ENCODE measurements at places on chromosomes 1 and 21.

GRCh38 chr1:154463512-154463990 is 38.5 kb upstream of the TDRD10 start:
- DNase-seq = peak; percentile 78

- no peak for DNase-seq
Measured at GRCh38 chr1:175864625-175865024, 121.2 kb upstream of the TNR start.

DNA sequence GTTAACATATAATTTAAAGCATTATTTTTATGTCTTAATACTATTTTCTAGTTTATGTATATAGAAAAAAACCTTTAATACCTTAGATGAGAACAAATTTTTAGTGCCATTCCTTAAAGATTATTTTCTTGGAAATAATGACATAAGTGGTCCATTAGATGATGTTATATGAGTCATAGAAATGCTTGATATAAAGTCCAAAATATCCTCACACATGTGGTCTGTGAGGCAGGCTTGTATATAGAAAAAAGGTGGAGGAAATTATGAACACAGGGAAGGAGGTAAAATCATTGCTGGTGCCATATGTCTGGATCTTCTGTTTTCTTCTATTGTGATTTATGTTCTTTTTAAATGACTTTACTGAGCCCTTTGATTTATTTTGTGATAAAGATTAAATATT is 79.3 kb downstream of the MAP3K7CL start:
- no peak for DNase-seq

DNA sequence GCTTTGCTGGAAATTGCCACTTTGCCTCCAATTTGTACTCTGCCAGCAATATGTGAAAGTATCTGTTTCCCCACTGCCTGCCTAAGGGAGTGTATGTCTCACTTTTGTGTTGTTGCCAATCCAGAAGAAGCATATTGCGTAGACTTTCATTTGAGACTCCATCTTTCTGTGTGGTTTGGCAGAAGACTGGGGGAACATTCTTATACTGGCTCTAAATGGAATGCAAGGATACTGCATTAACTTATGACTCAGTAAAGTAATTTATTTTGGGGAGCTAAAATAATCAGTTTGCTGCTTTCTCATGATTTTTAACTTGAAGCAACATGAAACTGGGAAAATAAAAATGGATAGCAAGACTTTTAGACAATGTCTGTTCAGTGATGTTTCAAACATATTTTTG is 107.7 kb upstream of the TMPRSS2 start:
- no peak for DNase-seq

DNA sequence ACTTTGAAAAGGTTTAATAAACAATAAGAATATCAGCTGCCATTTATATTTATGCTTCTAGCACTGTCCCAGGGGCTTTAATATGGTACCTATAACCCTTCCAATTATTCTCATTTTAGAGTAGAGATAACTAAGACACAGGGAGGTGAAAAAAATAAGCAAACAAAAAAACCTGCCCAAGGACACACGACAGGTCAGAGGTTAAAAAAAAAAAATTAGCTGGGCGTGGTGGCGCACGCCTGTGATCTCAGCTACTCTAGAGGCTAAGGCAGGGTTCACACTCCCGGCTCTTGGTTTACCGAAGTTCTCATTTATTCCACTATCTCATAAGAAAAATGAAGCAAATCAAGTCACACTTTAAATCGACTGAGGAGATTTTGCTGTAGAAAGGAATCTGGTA is 34.7 kb upstream of the CNN3 start:
- DNase-seq = no peak

DNA sequence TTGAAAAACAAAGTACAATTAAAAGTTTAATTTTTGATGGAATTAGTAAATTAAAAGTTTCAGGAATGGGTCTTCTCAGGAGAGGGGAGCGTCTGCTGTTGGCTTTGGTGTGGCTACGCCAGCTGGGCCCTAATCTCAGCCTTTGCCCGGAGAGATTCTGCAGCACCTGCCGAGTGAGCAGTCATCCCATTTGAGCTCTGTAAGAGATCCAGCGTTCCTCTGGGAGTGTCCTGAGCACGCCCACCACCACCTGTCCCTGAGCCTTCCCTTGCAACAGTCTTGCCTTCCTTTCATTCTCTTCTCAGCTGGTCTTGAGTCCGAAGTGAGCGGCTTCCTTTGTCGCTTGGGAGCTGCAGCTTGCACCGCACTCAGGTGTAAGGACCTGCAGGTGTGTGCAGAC is 263.1 kb downstream of the CAMTA1 start:
- no peak for DNase-seq

DNA sequence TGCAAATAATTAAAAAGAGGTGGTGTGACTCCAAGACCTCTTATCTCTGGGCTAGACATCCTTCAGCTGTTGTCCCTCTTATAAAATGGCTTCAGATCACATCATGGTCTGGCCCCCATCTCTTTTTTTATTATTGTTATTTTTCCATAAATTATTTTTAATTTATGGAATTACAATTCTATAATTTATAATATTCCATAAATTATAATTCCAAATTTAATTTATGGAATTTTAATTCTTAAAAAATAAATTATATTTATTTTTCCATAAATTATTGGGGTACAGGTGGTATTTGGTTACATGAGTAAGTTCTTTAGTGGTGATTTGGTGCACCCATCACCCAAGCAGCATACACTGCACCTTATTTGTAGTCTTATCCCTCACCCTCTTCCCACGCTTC is 65.9 kb upstream of the GJA5 start:
- DNase-seq = no peak

DNA sequence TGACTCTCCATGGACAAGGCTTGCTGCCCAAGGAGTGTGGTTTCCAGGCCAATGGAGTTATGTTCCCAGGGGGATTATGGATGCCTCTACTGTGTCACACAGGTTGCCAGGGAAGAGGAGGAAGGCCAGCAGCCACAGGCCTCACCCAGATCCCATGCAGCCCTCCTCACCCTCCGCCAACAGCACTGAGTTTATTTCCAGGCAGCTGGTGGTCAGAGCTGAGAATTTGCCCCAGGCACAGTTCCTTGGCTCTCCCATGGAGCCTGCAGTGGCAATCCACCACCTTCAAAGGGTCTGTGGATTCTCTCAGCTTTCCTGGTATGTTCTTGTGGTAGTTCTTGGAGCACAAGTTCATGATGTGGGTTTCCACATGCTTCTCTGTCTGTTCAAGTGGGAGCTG is 79.2 kb downstream of the NTNG1 start:
- no peak for DNase-seq

- DNase-seq = no peak
Measured at GRCh38 chr1:64983110-64983509, 16.8 kb upstream of the JAK1 start.

DNA sequence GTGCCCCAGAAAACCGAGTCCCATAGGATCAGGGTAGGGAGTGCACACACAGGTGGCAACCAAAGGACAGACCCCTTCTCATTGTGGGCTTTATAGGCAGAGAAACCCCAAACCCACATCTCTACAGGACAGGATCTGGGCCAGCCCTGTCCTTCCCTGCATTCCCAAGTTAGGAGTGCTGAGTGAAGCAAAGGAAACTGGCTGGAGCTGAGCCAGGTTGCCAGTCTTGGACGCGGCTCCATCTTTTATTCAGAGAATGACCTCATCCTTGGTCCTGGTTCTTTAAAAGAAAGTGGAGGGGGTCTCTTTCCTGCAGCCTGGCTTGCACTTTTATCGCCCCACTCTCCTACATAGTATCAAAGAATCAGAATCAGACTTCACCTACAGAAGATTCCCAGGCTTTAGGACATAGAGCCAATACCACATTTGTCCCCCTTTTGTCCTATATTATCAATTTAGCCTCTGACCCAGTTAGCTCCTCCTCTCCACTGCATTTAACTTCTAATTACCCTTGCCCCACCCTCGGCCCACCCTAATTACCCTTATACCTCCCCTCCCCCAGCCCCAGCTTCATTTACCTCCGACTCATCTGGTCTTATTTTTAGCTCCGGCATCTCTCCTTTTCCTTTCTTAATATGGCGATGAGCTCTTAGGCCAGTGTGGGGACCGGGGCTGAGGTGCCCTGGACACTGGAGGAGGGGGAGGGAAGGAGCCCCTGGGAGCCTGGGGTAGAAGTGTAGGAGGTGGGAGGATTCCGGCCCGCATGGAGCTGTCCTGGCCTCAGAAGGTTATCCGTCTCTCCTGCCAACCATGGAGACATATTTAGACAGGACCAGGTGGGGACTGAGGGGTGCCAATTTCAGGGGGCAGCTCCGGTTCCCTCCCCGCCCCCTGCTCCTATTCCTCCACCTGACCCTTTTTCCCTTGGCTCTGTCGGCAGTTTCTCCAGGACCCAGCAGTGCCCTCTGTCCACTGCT is at the start of gene CASQ1:
Gene CASQ1, plus strand, starts transcription at position 927 of the 977 bp plus-strand sequence. CDS start 177 bp downstream, outside the sequence.
- DNase-seq = no peak

DNA sequence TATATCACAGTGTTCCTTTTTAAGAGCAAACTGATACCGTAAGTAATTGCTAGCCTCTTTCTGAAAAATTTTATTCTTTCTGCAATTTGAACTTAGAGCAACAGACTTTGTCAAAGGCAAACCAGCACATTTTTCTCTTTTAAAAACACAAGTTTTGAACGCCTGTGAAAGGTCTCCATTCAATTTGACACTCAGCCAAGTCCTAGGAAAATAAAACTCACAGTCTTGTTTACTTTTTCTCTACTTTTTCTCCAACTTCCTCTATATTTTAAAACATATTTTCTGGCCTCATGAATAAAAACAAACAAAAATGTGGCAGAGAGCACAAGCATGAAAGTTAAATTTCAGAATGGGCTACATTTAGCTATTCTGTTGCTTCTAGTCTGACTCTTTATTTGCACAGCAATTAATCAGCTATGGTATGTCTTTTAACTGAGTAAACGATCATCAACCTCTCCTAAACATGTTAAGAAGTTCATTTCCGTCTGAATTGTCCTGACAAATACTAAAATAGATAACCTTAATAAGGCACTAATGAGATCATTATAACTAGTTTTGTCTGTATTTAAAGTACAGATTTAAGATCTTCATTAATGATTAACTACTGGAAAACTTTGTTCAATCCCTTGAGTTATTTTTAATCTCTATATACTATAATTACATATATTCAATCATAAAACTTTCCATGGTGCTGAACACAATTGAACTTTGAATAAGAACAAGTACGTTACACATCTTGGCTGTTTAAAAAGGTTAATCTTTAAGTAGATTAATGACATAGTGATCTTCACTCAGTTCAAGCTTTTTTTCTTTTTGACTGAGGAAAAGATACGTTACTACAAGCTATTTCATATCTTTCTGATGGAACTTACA is 550.6 kb downstream of the PTBP2 start:
- no peak for DNase-seq

GRCh38 chr1:114467491-114467890 is 43.5 kb downstream of the TRIM33 start:
- DNase-seq = no peak

DNA sequence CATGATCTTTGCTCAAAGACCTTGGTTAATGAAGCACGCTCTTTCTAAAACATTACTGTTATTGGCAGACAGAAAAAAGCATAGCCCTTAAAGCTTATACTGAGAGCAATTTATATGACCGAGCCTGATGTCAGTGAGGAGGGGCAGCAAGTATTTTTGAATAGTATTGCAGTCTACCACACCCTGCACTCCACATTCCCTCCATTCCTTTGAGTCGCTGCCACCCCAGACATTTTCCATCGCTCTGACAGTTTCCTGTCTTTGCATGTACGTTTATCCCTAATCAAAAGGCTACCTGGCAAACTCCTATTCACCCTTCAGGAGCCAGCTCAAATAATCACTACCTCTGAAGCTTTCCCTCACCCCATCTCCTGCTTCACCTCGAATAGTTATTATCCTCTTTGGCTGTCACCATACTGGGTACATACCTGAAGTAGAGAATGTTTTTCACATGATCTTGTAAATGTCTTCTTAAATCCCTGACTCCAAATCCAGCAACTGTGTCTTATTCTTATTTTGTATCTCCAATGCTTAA is 5.5 kb upstream of the JUN start:
- DNase-seq = no peak

- DNase-seq = no peak
Measured at GRCh38 chr1:16129921-16130543, 25.8 kb downstream of the EPHA2 start.

- no peak for DNase-seq
Measured at GRCh38 chr1:94050254-94050653, 70.7 kb downstream of the ABCA4 start.

DNA sequence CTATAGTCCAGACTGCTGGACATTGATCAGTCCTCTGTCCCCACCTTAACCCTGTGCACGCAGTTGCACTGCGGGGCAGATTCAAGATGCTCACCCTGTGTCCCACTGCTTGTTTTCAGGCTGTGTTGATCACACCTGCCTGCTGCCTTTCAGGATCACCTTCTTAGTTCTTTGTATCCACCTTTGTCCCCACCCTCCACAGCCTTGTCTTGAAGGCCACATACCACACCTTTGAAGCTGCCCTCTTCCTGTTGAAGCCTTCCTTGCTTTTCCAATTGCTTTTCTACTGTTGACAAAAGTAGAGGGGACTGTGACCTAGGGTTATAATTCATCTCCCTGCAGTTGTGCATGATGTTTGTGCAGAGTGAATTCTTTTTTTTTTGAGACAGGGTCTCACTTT is 32.7 kb downstream of the UCK2 start:
- DNase-seq = no peak

- peak; percentile 64 for DNase-seq
Measured at GRCh38 chr1:12600880-12601633, 17.0 kb downstream of the DHRS3 start.

- DNase-seq = no peak
Measured at GRCh38 chr1:92184632-92185031, 33.1 kb upstream of the C1orf146 start.

DNA sequence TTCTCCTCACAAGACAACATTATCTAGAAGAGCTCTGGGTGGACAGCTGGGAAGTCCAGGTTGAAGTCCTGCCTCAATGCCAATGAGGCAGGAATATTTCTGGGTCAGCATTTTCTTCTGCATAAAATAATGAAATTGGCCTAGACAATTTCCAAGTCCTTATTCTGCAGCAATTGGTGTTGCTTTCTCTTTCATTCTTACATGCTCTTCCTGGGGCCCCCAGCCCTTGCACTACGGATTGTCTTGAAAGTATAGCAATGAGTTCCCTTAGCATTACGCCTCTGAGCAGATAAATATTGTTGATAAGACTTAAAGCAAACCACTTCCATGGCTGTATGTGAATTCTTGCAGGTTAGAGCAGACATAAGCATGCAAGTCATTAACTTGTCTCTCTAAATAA is 188.5 kb downstream of the TGFBR3 start:
- DNase-seq = peak; percentile 75

- DNase-seq = no peak
Measured at GRCh38 chr21:43867332-43867703, 2.3 kb downstream of the AGPAT3 start.

- DNase-seq = no peak
Measured at GRCh38 chr1:186623551-186623950, 56.7 kb downstream of the PTGS2 start.

GRCh38 chr1:240134596-240134995 is 42.9 kb downstream of the FMN2 start:
- no peak for DNase-seq

Data from activated CD8-positive, alpha-beta T cell treated with anti-CD3 and anti-CD28 coated beads for 36 hours (primary cell).